ENCODE measurements at places on chromosomes 16 and 17.
A peak's percentile ranks its signal among the peaks of the same experiment; 100 is the strongest.

DNA sequence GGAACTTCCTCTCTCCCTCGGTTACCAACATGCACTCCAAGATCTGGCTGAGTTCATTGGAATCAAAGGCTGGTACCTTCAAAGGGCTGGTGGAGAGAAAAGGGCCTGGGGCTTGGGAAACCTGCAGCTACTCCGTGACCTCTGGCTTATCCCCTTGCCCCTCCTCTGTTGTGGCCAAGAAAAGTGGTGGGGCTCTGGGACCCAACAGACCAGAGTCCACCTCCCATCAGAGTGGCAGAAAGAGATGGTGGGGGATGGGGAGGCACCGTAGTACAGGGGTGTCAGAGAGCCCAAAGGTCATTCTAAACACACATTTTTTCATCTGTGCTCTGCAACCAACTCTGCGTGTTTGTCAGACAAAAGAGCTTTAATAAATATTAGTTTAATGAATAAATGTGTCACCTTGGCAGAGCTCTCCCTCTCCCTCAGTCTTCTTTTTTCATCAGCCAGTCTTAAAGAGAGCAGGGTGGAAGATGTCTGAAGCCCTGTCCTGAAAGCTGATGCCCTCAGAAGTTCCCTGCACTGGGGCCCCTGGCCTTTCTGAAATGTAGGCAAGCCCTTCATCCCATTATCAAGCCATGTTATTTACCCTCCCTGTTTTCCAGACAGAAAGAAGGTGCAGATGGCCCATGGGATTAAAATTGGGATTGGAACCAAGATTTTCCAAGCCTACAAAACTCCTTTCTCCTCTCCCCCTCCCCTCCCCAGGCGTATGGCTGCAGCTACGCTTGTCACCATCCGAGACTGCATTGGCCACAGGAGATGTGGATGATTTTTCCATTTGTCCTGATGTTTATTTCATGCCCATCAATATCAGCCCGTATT is 227.3 kb downstream of the CCDC182 start:
- no peak for DNase-seq

- no peak for DNase-seq
Observed at GRCh38 chr16:17532338-17532995, 61.7 kb upstream of the XYLT1 start.

- DNase-seq: no peak
Observed at GRCh38 chr16:54239456-54239855, 47.1 kb downstream of the IRX3 start.

DNA sequence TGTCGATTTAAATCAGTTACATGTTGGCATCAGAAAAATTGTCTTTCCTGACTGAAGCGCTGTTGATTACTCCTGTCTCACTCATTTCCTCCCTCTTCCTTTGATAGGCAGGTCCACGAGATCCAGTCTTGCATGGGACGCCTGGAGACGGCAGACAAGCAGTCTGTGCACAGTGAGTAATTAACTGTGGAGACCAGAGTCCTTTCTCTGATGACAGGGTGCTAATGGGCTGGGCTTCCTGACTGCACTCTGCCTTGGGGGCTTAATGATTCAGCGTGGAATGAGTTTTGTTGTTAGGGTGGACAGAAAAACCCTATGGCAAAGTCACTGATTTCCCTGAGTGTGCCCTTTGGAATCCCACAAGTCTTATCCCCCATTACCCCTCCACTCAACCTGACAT is 6.5 kb downstream of the GOSR2 start:
- no peak for DNase-seq

DNA sequence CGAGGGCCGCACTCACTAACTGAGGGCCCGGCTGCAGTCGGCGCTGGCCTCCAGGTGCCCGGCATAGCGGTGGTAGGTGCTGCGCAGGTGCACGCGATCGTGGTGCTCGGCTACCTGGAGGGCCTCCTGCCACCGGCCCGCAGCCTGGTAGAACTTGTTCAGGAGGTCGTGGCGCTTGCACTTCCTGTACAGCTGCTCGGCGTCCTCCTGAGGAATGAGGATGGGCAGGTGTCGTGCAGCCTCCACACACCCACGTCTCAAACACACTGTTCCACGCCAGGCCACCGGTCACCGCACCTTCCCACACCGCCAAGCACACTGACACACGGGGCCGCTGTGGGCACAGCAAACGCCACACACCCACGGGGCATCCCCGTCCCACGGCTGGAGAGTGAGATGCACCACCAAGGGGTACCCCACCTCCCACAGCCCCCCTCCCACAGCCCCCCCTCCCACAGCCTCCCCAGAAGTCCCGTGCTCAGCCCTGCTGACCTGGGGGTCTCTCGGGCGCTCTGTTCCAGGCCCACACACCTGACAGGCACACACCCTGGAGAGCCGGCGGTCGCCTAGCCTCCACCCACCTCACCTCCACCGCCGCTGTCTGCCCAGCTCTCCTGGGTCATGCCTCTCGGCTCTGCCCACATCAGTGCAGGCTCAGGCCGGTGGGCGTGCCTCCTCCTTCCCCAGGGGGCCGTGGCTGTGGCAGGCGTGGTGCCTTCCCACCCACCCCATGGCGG is 7.4 kb upstream of the TMEM204 start:
- DNase-seq: no peak

DNA sequence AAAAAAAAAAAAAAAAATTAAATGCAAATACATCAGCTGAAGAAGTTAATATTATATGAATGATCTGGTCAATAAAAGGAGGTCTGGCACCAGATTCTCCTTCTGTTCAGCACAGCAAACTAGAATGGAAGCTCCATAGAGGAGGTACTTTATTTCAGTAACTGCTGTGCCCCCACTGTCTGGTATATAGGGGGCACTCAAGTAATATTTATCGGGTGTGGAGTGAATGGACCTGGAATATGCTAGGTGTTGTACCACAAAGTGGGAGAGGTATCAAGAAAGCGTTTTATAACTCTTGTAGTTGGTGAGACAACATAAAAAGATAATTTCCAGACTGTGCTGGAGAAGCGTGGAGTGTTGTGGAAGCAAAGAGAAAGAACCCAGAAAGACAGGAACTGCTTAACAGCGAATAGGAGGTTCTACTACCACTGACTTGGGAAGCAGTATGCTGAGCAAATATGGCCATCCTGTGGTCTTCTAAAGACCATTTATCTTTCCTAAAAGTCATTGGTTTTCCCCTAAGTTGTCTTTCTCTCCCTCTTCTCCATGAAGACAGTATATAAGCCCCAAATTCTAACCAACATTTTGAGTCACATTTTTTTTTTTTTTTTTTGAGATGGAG is 12.2 kb upstream of the PRKCA start:
- DNase-seq: peak; percentile 29

DNA sequence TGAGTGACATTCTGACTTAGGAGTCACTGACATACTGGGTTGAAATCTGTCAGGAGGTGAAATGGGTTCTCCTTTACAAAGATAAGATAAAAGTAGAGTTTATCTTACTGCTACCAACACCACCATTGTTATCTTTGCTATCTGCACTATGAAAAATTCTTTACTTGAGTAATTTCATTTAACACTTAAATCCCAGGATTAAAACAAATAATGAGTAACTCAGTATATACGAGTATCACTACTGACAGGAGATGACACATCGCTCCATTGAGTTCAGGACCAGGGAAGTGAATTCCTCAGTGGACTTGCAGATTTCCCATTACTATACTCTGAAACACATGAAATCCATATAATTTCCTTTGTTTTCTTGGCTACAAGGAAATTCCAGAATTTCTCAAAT is 242.1 kb upstream of the NLRP1 start:
- DNase-seq: peak; percentile 21

GRCh38 chr16:47142821-47143676 is 696 bp downstream of the NETO2 start:
- peak; percentile 85 for DNase-seq

- DNase-seq: no peak
Observed at GRCh38 chr17:27878776-27879562, 14.2 kb downstream of the LYRM9 start.

DNA sequence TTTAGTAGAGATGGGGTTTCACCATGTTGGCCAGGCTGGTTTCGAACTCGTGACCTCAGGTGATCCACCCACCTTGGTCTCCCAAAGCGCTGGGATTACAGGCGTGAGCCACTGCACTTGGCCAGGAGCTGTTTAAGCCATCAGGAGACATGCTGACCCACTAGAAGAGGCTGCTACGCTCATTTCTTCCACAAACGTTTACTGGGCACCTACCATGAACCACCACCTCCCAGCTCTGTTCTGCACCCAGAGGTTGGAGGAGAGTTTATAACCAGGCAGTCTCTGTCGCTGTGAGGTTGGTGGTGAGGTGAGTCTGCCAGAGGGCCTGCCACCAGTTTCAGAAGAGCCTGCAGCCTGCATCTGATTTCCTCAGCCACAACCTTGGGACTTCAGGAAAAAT is 51.8 kb downstream of the SF3B3 start:
- DNase-seq: no peak

DNA sequence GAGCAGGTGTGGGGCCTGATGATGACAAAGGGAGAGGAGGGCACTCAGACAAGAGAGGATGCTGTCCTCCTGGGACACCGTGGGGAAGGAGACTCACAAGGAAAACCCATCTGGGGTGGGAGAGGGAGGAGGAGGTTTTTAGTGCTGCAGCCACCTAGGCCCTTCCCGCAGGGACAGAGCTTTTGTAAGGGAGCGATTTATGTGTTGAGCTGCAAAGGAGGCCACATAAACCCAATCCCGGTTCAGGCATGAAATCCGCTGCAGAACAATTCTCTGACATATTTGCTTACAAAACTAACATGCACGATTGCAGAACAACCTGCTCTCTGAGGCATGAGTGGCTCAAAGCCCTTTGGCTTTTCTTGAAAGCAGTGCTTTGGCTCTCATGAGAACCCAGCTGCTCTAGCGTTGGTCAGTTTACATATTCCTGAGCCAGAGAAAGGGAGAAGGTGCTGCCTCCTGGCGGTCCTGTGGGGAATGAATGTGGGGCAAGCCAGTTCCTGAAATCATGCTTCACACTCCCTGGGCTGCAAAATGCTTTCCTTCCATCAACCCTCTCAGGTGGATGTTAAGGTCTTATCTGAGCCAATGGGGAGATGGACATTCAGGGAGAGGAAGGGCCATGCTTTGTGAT is 122.4 kb upstream of the NLRP1 start:
- DNase-seq: peak; percentile 75

- no peak for DNase-seq
Observed at GRCh38 chr17:50882851-50883250, 16.7 kb upstream of the TOB1 start.

DNA sequence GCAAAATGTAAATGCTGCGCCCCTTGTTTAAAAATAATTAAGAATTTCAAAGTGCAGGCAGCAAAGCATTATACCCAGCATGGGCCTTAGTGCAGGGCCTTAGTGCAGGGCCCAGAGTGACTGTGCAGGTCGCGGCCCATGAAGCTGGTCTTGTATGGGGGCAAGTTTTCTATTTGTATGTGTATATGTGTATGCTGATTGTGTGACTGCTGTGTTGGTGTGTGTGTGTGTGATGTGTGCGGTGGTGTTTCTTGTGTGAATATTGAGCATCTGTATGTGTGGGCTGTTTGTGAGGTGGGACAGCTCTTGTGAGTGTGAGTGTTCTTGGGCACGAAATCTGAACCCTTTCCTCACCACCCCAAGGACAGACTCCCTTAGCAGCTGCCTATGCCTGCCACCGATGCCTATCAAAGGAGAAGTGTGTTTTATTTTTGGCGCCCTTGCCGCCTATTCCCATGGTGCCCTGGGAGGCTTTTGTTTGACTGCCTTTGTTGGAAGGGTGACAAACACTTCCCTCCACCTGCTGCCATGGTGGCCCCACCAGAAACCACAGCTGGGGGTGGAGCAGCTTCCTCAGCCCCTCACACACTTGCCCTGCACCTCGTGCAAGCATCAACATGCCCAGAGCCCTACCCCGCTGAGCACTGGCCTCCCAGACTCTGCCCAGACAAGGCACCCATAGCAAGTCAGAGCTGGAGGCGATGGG is 18.0 kb downstream of the CCR7 start:
- DNase-seq: no peak

- DNase-seq: no peak
Observed at GRCh38 chr16:77322757-77323156, 112.1 kb downstream of the ADAMTS18 start.

DNA sequence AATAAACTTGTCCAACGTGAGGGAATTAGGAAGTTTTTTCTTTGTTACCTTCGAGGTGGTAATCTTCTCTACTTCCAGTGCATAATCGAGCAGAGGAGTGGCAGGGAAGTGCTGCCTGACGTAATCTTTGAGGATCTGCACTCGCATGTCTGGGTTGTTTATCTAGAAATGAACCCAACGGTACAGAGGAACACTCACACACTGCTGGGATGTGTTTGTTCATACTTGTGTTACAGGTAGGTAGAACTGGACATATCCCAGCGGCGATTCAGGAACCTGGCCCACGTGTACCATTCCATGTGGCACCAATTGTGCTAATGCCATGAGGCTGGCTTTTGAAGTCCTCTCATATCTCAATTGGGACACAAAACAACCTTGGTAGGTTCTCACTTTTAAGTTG is 4.2 kb upstream of the KLHL11 start:
- DNase-seq: no peak

DNA sequence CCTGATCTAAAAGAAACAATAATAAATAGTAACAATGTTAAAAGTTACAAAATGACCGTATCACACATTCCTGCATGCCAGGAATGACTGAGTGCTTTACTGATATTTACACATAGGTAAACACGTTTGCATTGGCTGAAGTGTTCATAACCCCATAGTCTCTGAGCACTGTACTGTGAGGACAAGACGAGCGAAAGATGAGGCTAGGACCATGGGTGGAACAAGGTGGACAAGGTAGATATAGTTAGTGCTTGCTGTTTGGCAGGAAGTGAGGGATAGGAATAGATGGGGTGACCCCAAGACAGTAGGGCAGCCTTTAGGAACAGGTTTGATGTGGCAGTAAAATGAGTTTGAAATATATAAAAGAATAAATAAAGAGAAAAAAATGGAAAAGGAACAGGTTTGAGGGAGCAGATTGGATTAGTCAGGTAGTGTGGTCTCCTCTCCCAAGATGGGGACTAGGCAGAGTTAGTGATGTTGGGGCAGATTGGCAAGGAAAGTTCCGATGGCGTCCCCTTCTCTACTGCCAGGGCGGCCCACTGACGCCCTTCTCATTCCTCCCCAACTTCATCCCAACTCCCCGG is 452 bp upstream of the E2F4 start:
- DNase-seq: no peak

GRCh38 chr17:74957935-74958740 is 14.4 kb downstream of the HID1 start:
- peak; percentile 75 for DNase-seq

DNA sequence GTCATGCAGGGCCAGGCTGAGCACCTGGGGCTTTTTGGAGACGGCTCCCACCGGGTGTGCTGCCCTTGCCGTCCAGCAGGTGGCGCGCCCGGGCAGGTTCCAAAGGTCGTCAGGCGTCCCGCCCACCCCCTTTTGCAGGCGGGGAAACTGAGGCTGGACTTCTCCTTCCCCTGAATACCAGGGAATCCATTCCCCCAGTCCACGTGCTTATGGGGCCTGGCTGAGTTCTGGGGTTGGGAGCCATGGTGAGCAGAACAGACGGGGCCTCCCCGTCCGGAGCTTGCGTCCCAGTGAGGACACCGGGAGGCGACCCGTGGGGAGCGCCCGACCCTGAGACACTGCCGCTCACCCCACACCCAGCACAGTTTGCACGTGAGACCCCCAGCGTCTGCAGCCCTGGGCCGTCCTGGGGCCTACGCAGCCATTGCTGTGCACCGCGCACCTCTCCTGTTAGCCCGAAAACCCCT is 51.8 kb upstream of the JPH3 start:
- peak; percentile 36 for DNase-seq

- DNase-seq: peak; percentile 63
Observed at GRCh38 chr16:56793492-56793891, 63.6 kb downstream of the NUP93 start.
